Glutamatergic neuron (in vitro differentiated cells): ENCODE measurements at places on chromosomes 13 and 19.

DNA sequence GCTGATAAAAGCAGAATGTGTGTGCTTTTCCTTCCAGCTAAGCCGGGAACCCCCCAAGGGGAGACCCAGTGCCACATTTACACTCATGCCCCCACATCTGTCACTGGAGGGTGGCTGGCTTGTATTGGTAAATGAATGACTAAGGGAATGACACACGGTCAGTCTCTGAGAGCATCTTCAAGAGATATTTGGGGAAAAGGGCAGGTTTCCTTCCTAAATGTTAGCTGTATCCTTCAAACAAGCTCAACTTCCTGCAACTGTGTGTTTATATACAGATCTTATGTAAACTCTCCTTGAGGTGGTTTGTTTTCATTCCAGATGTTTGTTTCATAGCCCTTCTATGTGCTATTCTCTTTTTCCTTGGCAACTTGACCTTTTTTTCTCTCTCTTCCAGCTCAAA is 192.6 kb downstream of the COL4A1 start:
- no peak for DNase-seq

GRCh38 chr13:100045355-100045754 is 43.5 kb upstream of the PCCA start:
- no peak for DNase-seq

DNA sequence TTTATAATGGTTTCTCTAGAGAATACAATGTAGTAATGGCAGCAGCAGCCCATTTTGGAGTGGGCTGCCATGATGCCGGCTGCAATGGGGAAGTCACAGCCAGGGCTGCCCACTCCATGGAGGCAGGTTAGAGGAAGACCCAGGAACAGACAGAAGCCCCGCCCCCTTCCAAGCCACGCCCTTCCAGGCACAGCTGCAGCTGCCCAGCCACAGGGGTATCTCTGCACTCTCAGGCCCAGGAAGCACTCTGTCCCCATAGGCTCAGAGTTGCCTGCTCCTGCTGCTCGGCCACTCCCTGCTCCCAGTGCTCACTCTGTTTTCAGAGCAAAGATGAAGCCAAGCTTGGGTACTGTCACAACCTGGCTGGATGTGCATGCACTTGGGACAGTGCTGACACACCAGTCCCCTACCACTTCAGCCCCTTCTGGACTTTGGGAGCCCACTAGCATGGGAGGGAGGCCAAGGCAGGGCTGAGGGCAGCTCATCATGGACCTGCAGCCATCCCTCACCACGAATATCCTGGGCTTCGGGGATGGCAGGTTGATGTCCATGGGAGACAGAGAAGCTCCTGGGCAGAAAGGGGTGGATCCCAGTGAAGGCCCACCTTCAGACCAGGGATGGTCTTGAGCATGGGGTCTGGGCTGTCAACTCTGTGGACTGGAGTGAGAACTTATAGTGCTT is 1224.2 kb downstream of the SLITRK5 start:
- no peak for DNase-seq

DNA sequence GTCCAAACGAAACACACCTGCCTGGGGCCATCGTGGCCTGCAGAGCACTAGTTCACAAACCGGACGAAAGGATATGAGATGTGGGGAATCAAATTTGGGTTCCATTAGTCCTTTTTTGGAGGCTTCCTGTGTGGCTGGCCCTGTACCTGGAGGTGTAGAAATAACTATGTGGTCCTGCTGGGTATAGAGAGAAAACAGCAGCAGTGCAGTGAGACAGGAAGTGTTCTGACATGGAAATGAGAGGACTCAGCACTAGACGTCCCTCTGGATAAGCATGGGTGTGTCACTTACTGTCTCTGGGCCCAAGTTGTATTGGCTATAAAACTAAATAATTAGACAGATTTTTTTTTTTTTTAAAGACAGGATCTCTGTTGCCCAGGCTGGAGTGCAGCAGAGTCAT is 12.3 kb downstream of the KDELR1 start:
- no peak for DNase-seq

- DNase-seq: no peak
Measured at GRCh38 chr19:54875506-54875905, 1.5 kb downstream of the FCAR start.

DNA sequence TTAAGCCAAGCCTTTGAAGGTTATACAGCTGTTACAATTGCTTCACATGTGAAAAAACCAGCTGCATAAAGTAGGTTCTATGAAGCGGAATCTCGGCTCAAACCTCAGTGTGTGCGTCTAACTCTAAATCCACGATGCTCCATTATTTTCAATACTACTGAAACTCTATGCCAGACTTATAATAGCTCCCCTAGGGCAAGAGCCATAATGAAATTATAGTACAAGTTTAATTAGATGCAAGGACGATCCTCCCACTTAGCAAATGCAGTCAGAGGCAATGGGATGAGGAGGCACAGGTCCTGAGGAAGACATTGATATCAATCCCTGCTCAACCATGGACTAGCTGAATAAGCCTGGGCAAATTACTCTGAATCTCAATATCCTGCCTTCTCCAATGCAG is 31.1 kb downstream of the SLC7A1 start:
- DNase-seq: no peak

DNA sequence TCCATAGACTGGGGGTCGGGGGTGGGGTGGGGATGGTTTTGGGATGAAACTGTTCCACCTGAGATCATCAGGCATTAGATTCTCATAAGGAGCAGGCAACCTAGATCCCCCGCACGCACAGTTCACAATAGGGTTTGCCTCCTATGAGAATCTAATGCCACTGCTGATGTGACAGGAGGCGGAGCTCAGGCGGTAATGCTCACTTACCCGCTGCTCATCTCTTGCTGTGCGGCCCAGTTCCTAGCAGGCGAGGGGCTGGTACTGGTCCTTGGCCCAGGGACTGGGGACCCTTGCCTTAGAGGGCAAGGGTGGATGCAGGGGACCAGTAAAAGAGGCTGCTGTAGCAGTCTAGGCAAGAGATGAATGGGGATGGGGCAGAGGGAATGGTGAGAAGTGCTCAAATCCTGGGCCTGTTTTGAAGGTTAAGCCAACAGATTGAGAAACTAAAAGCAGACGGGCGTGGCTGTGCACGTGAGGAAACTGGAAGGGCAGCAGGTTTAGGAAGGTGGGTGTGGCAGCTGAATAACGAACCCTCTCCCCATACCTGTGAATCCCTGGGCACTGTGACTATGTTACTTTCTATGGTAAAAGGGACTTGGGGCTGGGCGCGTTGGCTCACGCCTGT is 1.5 kb upstream of the ERICH4 start:
- DNase-seq: no peak

DNA sequence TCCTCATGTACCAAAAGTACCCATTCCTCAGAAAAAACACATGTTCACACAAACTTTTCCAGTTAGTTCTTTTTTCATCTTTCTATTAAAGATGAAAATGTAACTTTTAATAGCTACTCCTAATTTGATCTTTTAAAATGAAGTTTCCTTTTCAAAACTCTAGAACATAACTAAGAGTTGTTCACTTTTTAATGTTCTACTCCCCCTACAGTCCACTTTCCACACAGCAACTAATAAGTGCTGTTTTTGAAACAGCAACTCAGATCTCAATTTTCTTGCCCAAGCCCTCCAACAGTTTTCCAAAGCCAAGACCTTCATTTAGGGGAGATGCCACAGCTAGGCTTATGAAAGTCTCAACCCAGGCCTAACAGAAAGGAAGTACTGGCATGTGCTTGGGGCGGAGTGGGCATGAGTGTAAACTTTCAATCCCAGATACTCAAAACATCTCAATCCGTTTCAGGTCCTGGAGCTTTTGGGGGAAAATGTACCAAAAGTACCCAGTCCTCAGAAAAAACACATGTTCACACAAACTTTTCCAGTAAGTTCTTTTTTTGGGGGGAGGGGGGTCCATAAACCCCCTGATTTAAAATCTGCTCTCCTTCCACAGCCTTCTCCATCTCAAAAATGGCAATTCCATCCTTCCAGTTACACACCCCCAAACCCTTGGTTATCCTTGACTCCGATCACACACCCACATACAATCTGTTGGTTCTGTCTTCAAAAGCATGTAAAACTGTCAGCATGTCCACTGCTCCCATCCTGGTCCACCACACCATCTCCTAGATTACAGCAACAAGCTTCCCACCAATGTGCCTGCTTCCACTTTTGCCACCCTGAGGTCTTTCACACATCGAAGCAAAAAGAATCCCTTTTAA is 2.0 kb downstream of the FBL start:
- DNase-seq: no peak

DNA sequence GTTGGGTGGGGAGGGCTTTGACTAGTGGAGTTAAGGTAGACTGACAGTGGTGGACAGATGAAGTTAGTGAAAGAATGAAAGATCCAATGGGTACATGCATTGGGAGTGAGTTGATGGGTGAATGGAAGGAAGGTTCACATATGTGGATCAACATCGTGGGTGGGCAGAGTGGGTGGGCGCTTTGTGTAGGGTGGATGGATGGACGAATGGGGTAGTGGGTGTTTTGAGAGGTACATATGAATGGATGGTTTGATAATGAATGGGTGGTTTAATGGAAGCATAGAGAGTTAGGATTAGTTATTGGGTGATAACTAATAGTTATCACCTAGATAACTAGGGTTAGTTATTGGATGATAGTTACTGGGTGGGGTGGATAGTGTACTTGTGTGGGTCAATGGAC is 11.5 kb downstream of the ZSWIM4 start:
- DNase-seq: no peak

DNA sequence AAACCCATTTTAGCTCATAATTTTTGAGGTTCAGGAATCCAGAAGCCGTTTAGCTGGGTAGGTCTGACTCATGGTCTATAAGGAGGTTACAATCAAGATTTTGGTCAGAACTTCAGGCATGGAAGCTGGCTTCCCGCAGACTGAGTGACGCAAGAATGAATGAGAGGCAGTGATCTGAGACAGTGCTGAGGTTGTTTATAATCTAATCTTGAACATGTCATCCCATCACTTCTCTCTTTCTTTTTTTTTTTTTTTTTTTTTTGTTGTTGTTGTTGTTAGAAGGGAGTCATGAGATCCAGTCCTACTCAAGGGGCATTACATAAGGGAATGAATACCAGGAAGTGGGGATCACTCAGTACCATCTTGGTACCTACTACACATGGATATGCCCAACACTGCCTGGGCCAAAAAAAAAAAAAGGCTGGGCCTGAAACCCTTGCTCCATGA is 217.4 kb downstream of the DLEU7 start:
- DNase-seq: no peak

DNA sequence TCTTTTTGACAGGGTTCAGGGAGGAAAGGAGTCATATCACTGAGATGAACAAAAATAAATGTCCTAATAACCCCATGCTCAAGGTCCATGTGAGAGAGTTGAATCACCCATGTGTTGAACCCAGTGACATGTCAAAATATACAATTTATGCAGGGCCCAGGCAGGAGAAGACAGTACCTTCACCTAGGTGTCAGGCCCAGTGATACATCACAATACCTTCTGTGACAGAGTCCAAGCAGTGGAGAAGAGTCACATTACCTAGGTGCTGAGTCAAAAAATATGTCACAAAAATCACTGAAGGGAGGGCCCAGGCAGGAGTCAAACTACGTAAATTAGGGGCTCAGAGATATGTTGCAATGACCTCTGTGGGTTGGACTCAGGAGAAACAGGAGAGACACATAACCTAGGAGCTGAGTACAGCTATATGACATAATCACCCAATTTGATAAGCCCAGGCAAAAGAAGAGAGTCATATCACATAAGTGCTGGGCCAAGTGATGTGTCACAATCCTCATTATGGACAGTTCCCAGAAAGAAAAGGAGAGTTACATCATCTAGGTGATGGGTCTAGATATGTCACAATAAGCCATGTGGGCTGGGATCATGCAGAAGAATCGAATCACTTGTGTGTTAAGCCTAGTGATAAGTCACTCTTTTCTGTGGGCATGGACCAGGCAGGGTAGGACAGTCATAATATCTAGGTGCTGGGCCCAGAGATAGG is 13.8 kb upstream of the ZNF724 start:
- no peak for DNase-seq

GRCh38 chr13:23794267-23795161 is 94.7 kb downstream of the MIPEP start:
- DNase-seq: no peak

DNA sequence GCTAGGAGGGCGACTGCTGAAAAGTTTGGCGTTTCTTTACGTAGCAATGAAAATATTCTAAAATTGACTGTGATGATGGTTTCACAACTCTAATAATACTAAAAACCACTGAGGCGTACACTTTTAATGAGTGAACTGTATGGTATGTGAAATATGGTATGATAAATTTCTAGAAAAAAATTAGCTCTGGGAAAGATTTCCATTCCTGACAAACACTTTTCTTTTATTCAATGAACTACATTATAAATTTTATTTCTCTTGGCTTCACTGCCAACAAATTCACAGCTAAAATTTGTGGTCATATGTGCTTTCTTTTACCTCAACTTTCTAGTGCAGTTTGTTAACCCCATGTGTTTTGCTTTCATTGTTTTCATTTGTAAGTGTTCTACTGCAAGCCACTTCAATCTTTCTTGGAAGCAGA is 11.1 kb downstream of the ZC3H13 start:
- no peak for DNase-seq

DNA sequence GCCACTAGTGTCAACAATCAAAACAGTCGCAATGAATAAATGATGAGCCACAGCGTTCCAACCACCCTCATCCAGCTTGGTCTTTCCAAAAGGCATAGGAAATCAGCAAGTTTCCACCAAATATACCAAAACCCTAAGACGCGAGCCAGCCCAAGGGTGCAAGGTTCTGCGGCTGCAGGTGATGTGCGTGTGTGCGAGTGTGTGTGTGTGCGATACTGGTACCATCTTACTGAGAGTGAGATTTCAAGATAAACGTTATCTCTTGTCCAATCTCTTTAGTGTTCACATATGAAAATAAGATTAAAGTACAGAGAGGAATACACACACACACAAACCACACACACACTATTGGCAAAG is 895 bp upstream of the TRPC4 start:
- no peak for DNase-seq

DNA sequence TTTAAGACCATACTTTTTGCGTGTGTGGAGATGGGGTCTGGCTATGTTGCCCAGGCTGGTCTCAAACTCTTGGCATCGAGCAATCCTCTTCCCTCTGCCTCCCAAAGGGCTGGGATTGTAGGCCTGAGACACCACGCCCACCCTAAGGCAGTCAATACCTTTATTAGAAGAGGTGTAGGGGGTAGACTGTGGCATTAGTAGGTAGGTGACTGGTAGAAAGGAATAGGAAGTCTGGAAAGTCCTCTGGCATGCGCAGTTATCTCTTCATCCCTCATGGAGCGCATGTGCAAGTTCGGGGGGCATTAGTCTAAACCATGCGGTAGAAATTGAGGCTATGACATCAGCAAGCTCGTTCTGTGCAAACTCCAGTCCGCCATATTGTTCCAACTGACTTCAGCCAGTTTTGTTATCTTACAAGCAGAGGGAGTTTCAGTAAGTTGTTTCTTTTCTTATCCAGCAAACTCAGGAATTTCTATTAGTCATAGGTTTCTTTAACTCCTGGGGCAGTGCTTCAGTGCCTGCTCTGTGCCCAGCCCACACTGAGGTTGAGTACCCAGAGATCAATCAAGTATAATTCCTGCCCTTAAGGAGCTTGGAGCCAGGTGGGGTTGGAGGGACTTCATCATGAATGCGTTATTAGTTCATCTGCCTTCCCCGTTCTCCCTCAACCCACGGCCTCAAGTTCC is 7.3 kb upstream of the RANBP3 start:
- no peak for DNase-seq
